ENCODE measurements at places on chromosomes 11 and 22.

DNA sequence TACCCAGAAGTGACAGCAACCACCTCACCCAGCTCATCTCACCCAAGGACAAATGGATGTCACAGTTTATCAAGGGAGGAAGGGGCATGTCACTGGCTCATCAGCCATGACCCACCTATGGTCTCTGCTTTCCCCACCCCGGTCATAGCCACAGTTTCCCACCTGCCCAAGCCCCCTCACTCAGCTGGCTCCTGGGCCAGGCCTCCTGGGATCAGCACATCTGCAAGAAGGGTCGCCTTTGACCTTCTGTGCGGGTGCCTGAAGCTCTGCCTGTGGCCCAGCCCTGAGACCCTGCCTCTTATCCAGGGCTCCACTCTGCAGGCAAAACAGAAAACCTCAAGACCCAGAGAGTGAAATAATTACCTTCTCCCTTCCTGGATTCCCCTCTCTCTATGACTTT is 236.4 kb downstream of the BUD13 start:
- DNase-seq, result no peak

- no peak for DNase-seq
These were observed 60.9 kb downstream of the PDHX start for GRCh38 chr11:34977089-34977912.

- no peak for DNase-seq
These were observed 76.7 kb upstream of the KCNQ1OT1 start for GRCh38 chr11:2776351-2777061.

DNA sequence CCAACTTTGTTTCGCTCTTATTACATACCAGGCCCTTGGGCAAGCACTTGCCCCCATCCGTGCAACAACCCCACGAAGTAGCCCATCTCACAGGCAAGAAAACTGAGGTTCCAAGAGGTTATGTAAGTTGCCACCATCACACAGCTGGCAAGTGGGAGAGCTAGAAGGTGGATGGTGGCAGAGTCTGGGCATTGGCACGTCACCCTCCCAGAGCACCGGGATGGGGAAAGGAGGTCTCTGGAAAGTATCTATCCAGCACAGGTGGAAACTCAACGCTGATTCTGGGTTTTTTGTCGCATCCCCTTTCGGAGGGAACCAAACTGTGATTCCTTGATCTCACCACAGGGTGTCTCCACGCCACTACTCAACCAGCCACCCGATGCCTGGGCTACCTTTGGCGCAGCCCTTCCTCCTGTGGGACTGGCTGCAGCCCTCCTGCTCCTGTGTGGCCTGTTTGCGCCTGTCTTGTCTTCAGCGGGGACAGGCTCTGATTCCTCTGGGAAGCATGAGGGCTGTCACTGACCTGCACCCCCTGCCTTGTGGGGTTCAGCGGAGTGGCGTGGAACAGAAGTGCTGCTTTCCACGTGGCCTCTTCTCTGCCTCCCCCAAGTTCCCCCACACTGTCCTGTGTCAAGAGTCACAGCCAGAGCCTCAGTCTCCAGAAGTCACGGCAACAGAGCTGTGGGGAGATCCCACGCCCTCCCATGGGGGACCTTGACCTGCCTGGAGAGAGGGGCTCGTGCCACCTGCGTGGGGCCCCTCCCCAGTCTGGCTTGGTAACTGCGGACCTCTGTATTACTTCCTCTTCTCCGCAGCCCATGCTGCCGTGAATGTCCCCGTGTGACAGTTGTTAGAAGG is 34.4 kb upstream of the TRIM29 start:
- DNase-seq, result no peak

- no peak for DNase-seq
These were observed at the start of gene C1QTNF6 for GRCh38 chr22:37187891-37188761. Gene C1QTNF6, minus strand, starts transcription at chr22:37188247. Its CDS starts 34 bp downstream, at chr22:37188213.

- no peak for DNase-seq
These were observed 3.4 kb downstream of the TIMM10 start for GRCh38 chr11:57527056-57527631.

DNA sequence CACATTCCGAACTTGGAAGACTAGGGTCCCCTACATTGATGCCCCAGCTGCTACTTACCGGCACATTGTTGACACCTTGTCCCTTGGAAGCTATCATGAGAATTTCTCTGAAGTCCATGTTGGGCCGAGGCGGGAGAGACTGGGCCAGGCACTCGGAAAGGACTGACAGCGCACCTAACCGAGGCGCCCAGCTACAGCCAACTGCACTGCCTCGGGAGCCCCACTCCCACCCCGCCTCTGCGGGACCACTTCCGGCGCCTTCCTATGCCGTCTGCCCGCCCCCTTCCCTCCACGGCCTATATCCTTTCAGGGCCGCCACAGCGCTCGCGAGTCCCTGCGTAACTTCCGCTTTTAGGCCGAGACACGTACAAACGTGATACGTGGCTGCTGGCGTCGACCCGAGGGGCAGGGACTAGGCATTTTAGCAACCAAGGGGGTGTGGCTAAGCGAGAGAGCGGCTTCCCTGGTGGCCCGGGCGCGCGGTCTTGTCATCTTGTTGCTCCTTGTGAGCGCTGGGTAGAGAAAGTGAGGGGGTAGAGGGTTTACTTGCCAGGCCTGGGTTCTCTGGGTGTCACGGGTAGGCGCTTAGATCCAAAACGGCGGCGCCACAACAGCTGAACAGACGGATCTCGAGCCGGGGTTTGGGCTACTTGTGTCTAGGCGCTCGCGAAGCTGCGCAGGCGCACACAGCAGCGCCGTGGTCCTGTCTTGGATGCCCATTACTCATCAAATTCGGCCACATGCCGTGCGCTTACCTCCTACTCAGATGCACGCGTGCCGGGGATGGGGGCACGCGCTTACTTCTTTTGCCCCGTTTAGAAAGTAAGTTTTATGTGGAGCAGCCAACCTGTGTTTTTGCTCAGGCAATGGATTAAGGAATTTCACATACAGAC is at the start of gene SPTY2D1:
Gene SPTY2D1, minus strand, starts transcription at position 203 of the 893 bp plus-strand sequence. Its CDS starts 85 bp downstream, at position 118.
- peak; percentile 93 for DNase-seq

DNA sequence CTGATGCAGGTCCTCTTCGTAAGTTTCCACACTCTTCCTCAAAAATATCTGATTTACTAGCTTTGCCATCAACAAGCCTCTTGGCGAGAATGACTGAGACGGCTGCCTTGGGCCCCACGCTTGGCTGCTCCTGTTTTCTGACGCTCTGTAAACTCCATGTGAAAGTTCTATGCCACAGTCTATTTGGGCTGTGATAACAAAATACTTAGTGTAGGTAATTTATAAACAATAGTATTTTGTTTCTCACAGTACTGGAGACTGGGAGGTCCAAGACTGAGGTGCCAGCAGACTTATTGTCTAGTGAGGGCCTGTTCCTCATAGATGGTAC is 123.2 kb upstream of the SORL1-AS1 start:
- no peak for DNase-seq

Data from NCI-H2081 treated with DMSO at 0.1 percent for 48 hours (cell line).